GM23338 (cell line): ENCODE measurements at places on chromosomes 5 and 9. TPM values are rescaled to one million over a fixed set of nuclear protein-coding genes. Genes with fewer than 3 reads are reported as not detected.

The RMRP gene
- 15.3 and 43.0 TPM in 2 replicates for polyA plus RNA-seq

The PDE6A gene
- polyA plus RNA-seq, result 0.08 TPM in 1 of 2 replicates, not detected in the other

The RABL6 gene
- 59.1 and 66.7 TPM in 2 replicates for polyA plus RNA-seq

The TPRN gene
- polyA plus RNA-seq, result 6.4 and 9.1 TPM in 2 replicates

The IFNA16 gene
- not detected in 2 replicates for polyA plus RNA-seq

The CACNA1B gene
- polyA plus RNA-seq, result 1.1 and 1.2 TPM in 2 replicates

The DAB2 gene
- polyA plus RNA-seq, result 6.0 and 6.4 TPM in 2 replicates

The SLC6A19 gene
- polyA plus RNA-seq, result not detected in 2 replicates

The PIP5K1B gene
- 1.3 and 2.1 TPM in 2 replicates for polyA plus RNA-seq

The MARVELD2 gene
- 9.0 and 10.0 TPM in 2 replicates for polyA plus RNA-seq

The ZCCHC10 gene
- polyA plus RNA-seq, result 86.0 and 90.1 TPM in 2 replicates

The DELE1 gene
- polyA plus RNA-seq, result 25.6 and 26.9 TPM in 2 replicates

The DAPK1 gene
- polyA plus RNA-seq, result 32.2 and 37.0 TPM in 2 replicates

The TTC23L gene
- polyA plus RNA-seq, result 1.1 and 2.3 TPM in 2 replicates

The APBA1 gene
- 0.26 TPM in 2 replicates for polyA plus RNA-seq

The NUDT2 gene
- polyA plus RNA-seq, result 16.4 and 16.9 TPM in 2 replicates

The GPR107 gene
- polyA plus RNA-seq, result 6.2 and 7.3 TPM in 2 replicates

The CDH9 gene
- 0.26 and 0.33 TPM in 2 replicates for polyA plus RNA-seq

The PRR16 gene
- polyA plus RNA-seq, result 0.64 and 1.7 TPM in 2 replicates

The GALNT12 gene
- 14.0 and 14.6 TPM in 2 replicates for polyA plus RNA-seq

The TIMD4 gene
- polyA plus RNA-seq, result not detected in 2 replicates

The BNC2 gene
- 9.9 and 12.7 TPM in 2 replicates for polyA plus RNA-seq

The PFN3 gene
- 2.0 and 3.1 TPM in 2 replicates for polyA plus RNA-seq

The FOXD4L3 gene
- not detected in 2 replicates for polyA plus RNA-seq

The GPR150 gene
- 0.10 and 0.47 TPM in 2 replicates for polyA plus RNA-seq

The HAVCR1 gene
- not detected in 2 replicates for polyA plus RNA-seq

The TYRP1 gene
- polyA plus RNA-seq, result not detected in 2 replicates

The LRRC19 gene
- polyA plus RNA-seq, result 0.59 and 0.71 TPM in 2 replicates

The CKMT2 gene
- 2.1 and 2.9 TPM in 2 replicates for polyA plus RNA-seq

The FBXW5 gene
- polyA plus RNA-seq, result 27.0 and 27.9 TPM in 2 replicates

The AQP7 gene
- polyA plus RNA-seq, result not detected in 2 replicates

The IL31RA gene
- polyA plus RNA-seq, result not detected in 2 replicates

The ST6GALNAC4 gene
- polyA plus RNA-seq, result 7.9 and 8.1 TPM in 2 replicates

The TCF7 gene
- polyA plus RNA-seq, result 5.2 and 5.6 TPM in 2 replicates

The PCDHA9 gene
- polyA plus RNA-seq, result 1.1 and 1.6 TPM in 2 replicates

The RANBP17 gene
- 33.7 and 43.8 TPM in 2 replicates for polyA plus RNA-seq

The INSL6 gene
- polyA plus RNA-seq, result 0.19 TPM in 1 of 2 replicates, not detected in the other

The WDR38 gene
- not detected in 2 replicates for polyA plus RNA-seq

The ZNF300 gene
- 10.9 and 15.1 TPM in 2 replicates for polyA plus RNA-seq

The TRIM36 gene
- 4.3 and 4.4 TPM in 2 replicates for polyA plus RNA-seq

The SELENOP gene
- 11.3 and 12.3 TPM in 2 replicates for polyA plus RNA-seq

The DNAJA1 gene
- 104 and 115 TPM in 2 replicates for polyA plus RNA-seq
